DMS153 (cell line): ENCODE measurements at places on chromosomes 12 and 14.

DNA sequence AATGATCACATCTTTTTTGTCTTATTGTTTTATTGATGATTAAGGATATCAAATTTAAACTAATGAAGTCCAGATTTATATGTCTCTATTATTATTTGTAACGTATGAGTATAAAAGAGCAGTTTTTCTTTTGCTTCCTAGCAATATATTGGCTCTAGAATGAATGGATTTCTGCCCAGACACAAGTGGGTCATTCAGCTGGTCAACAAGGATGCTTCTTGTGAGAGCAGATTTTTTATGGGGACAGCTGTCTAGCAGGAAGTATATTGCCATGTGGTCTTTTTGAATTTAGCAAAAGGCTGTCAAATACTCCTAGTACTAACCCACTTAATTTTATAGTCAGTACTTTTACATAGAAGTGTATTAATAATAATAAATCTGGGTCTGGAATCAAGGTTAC, 1071.1 kb upstream of the FLRT2 start:
- DNase-seq: peak; percentile 61

DNA sequence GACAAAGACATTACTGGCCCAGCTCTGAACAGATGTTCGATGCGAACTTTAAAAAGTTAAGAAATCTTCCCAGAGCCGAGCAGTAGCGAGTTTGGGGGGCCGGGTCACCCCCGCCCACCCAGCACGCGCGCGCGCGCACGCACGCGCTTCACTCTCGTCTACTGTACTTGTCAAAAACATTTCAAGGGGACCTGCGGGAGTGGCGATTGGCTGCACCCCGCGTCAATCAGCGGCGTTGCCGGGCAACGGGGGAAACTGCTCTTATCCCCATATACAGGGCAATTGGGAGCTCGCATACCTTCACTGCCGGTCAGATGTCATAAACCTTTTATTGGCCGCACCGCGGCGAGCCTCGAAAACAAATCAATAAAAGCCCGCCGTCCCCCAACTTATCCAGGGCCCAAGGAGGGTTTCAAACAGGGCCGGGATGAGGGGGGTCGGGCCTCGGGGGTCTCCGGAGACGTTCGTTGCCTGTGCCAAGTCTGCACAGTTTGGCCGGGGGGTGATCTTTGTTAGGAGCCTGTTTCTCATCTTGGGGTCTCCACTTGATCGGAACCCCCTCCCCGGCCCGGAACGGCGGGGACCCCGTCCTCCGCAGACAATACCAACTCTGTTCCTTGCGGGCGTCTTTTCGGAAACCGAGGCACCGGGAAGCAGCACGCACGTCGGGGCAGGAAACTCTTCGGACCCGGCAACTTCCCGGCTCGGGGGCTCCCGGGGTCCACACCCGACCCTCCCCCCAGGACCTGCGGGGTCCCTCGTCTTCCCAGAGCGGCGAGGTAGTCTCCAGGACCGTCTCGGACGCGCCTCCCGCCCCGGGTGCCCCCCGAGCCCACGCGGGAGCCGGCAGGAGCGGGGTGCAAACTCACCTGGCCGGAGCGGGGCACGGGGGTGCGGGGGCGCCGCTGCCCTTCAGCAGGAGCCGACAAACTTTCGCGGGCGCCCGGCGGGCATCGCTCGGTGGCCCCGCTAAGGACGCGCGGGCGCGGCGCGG, 734 bp downstream of the FOXN3 start:
- DNase-seq: peak; percentile 92

DNA sequence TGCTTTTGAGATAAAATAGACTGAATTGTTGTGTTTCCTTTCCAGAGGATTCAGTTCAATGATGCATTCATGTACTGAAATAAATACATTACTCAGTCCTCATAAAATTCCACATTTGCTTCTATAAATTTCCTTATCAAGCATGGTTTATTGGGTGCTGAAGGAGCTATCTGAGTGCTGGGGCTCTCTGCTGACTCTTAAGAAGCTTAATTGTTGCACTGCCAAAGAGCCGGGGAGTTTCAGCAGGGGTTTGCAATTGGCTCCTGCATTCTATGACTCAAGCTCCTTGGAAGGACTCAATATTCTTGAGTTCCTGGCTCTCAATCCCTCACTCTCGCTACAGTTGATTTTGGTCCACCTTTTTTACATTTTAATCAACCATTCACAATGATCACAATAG, 69.8 kb upstream of the PYGL start:
- no peak for DNase-seq

DNA sequence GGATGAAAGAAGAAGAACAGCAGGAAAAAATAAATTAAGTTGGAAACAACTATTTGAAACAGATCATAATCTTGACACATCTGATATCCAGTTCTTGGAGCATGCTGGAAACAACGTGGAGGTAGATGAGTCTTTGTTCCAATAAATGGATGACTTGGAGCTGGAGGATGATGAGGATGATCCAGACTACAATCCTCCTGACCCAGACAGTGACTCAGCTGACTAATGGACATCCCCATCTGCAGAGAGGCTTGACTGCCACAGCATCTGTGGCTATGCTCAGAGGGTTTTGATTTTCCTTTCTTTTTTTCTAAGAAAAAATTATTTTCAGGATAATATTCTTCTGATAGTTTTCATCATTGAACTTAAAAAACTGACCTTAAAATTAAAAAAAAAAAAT, 6.2 kb upstream of the ZDHHC17 start:
- DNase-seq: no peak

DNA sequence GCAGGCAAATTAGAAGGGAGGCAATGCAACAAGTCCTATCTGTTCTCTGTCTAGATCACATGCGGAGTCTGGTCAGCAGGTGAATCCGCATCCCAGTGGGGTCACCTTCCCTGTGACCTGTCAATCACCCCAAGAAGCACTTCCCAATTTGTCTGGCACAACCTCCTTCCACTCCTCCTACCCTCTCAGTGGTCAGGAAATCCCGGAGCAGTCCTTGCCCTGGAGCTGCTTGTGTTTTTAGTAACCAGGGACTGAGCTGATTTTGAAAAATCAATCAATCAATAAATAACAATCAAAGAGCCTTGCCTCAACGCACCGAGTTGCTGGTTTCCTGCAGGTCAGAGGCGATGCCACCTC, 572 bp upstream of the ACSS3 start:
- no peak for DNase-seq

- DNase-seq: no peak
These were observed 60.8 kb upstream of the KRAS start for GRCh38 chr12:25311506-25311905.

DNA sequence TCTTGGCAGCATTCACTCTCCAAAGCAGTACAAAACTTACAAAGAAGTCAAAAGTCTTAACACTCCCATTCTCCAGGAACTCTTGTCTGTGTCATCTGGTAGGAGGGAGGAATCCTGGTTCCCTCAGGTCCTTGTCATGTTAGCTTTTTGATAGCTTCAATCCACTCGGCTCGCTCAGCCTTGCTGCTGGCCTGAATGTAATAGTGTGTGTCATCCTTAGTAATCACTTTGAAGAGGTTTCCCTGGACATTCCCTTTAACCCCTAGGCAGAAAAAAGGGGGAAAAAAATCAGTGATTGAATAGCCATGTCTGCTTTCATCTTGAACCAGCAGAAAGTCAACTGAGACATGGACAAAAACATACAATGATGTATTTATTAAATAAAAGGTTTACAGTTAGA, 24.8 kb downstream of the PLEK2 start:
- DNase-seq: no peak

DNA sequence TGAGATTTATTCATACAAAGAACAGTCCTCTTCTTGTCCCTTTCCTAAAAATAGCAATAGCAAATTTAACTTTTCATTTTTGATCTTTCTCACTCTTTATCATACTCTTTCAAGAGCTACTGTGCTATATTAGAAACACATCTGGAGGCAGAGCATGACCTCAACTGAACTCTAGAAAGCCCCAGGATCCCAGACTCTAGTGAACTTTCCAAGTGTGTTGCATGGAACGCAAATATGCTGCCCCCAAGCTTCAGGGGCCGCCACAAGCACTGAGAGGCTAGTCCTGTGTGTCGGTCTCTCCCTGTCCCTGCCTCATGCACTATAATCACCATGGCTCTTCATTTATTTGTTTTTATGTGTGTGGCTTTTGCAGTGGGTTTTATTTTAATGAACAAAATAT, 38.7 kb upstream of the ZNF641 start:
- DNase-seq: no peak

GRCh38 chr14:71324767-71325272, 417.6 kb downstream of the PCNX1 start:
- no peak for DNase-seq

- no peak for DNase-seq
These were observed 155.0 kb downstream of the NUAK1 start for GRCh38 chr12:105983622-105984320.

DNA sequence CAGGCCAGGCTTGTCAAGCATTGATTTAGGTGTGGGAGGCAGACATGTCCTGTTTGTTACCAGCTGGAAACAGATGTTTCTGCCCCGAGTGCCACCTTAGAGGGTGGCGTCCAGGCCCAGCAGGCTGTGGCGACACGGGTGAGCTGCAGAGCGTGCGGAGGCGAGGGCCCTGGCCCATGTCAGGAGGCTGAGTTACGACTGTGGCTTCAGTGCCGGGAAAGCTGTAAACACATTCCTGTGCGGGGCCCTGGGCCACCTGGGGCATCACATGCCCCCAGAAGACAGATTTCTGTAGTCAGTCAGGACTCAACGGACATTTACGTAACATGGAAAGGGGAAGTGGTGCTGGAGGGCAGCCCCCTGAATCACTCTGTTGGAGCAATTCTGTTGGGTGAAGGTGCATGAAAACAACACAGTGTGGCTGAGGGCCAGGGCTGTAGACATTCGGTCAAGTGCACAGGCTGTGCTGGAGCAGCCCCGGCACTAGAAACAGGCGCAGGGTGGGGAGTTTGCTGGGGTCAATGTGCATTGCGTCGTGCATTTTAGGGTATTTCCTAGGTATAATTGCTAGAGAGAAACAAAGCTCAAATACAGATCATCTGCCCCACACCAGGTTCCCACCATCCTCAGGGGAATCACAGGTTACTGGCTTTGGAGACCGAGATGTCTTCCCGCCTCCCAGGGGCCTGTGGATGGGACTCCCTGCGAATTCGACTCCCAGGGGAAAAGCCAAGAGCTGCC, 291.8 kb downstream of the TMEM121 start:
- no peak for DNase-seq

DNA sequence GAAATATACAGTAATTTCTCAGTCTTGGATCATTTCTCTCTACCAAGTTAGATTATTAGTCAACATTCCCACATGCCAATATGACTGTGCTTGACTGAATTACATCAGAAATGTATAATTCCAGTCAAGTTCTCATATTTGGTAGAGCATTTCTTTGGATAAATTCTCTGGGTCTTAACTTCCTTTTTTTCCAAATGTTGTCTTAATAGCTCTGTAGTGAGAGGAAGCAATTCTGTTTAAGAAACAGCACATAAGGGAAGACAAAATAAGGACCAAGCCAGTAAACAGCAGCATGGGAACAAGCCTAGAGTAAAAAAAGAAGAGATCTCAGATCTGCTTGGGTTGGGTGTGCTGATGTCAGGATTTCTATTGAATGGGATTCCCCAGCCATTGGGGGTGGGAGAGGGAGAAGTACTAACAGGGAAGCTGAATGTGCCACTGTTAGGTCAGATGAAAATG, 14.2 kb upstream of the DYRK2 start:
- no peak for DNase-seq

DNA sequence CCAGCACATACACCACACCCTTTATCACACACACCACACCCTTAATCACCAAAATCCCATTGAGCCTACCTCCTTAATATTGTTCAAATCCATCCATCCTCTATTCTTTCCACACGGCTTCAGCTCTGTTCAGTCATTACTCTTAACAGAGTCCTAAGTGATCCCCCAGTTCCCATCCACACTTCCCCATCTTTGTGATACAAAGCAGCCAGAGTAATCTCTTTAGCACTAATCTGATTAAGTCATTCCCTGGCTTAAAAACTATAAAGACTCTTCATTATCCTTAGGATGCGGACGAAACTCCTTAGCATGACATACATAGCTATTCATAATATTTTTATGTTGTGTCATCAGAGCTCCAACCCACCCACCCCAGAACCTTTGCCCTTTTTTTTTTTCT, 14.7 kb upstream of the MFAP5 start:
- DNase-seq: no peak

DNA sequence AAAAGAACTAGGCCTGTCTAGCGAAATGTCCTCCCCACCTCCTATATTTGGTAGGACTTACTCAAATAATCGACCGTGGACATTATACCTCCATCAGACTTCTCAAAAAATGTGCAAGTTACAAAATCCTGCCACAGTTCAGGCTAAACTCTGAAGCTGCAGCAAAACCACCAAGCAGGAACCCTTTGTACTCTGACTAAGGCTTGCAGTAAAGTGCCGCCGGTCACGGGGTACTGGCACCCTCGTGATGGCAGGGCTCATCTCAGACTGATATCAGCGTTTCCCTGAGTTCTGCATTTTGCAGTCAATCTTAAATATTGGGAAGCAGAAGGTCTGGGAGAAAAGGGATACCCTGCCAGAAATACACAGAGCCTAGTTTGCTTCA, 17.1 kb downstream of the SLC11A2 start:
- no peak for DNase-seq

DNA sequence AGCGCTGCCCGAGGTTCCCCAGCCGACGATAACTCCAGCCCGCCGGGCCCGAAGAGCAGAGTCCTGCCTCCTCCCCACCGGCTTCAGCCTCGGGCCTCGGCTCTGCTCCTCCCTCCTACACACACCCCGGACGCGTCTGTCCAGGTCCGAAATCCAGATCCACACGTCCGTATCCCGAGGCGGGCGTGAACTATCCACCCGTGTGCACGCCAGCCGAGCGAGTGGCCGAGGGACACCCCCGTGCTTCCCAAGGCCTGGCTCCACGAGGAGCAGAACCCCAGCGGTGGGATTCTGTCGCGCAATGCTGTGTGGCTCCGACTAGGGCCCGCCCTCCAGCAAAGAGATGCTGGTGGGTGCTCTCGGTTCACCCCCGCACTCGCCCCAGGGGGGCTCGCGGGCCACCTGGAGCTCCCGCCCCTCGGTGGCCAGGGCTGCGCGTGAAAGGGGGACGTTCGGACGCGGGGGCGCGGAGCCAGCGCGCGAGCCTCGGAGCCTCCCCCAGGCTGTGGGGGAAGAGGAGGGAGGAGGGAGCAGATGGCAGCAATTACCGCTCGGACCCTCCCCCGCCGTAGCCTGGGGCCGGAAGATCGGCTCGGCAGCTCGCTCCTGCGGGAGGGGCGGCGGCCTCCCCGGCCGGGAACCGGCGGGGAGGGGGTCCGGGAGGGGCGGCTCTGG, 18.9 kb upstream of the ANKRD33 start:
- DNase-seq: no peak

GRCh38 chr12:75554556-75554880, 43.1 kb upstream of the KRR1 start:
- DNase-seq: no peak

- no peak for DNase-seq
These were observed 5.1 kb downstream of the ADCY4 start for GRCh38 chr14:24329736-24330135.

GRCh38 chr14:95248432-95248831, 71.3 kb downstream of the CLMN start:
- no peak for DNase-seq

- DNase-seq: no peak
These were observed 114.8 kb downstream of the PLEKHA5 start for GRCh38 chr12:19244312-19244711.

- no peak for DNase-seq
These were observed 19.8 kb downstream of the HVCN1 start for GRCh38 chr12:110669193-110669502.
